ENCODE measurements at places on chromosomes 16 and 17. TPM values are rescaled to one million over a fixed set of nuclear protein-coding genes. Genes with fewer than 3 reads are reported as not detected.

GRCh38 chr17:49290690-49291359 lies 60.2 kb upstream of the PHOSPHO1 start:
- peak; percentile 15 for DNase-seq

- DNase-seq, result no peak
These were observed 26.3 kb downstream of the SMURF2 start for GRCh38 chr17:64635647-64636305.

CSH2 gene
- total RNA-seq, result not detected

DNA sequence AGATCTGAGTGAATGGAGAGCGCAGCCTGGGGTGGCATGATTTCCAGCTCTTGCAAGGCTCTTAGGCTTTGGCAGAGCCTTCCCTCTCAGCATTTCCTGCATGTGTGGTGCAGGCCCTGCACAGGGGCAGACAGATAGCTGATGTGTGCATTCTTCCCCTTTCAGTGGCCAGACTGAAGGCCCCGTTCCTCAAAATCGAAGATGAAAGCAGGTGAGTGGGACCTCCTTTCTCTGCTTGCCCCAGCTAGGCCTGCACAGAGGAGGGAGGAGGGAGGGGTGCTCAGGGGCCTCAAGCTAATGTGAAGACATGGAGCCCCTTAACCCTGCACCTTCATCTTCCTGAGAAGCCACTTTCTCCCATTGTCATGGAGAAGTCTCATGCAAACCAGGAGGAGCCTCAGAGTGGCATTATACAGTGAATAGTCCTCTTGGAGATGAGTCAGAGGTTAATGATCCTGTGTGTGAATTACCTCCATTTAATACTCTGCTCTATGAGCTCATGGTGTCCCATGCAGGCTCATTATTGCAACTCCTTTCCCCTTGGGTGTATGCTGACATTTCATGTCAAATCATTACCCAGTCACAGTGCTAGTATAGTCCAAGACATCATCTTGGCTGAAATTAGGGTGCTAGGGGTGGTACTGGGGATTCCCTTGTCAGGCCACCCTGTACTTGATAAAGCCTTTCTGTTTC lies 20.4 kb upstream of the ADAM11 start:
- DNase-seq, result no peak

- peak; percentile 58 for DNase-seq
These were observed 72.2 kb downstream of the ZNF778 start for GRCh38 chr16:89289428-89290395.

TAT gene
- total RNA-seq, result not detected

- peak; percentile 35 for DNase-seq
These were observed at the start of gene IRF8 for GRCh38 chr16:85898521-85899442. Gene IRF8, plus strand, starts transcription at chr16:85899162. Its CDS starts 3,854 bp downstream, at chr16:85903016.

Measured in CD8-positive, alpha-beta T cell (primary cell).